ENCODE measurements at places on chromosomes 1 and 21.

- no peak for DNase-seq
These were observed 151.7 kb upstream of the ZNF648 start for GRCh38 chr1:182213163-182213562.

DNA sequence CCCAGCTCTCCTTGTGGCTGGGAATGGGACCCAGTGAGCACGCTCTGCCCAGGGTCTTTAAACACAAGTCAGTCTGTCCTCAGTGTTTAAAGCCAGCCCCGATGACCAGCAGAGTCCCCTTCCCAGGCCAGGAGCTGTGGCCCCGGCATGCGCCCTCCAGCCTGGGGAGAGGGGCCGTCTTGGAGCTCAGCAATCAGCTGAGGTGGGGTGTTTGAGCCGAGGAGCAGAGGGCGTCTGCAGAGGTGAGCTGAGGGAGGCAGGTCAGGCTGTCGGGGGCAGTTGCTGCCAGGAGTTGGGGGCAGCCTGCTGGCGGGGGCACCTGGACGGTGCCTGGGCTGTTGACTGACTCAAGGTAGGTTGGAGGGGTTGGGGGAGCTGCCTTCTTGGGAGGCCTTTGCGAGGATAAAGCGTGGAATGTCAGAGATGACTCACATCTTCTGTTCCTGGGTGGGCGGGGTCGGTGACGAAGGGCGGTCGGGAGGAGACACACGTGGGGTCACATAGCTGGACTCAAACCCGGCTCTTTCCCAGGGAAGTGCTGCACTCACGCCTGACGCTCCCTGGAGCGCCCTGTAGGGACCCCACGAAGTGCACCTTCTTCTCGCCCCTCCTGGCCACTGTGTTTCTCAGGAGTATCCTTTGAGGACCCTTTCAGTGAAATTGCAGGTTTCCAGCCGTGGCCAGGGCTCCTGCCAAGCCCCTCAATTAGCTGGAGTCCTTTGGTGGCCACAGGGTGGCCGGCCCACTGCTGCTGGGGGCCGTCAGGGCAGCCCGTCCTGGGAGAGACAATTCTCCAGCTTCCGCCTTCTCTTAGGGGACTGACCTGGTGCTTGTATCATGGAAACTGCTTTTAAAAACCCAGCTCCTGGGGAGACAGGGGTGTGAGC lies 86.2 kb downstream of the SIK1 start:
- no peak for DNase-seq

DNA sequence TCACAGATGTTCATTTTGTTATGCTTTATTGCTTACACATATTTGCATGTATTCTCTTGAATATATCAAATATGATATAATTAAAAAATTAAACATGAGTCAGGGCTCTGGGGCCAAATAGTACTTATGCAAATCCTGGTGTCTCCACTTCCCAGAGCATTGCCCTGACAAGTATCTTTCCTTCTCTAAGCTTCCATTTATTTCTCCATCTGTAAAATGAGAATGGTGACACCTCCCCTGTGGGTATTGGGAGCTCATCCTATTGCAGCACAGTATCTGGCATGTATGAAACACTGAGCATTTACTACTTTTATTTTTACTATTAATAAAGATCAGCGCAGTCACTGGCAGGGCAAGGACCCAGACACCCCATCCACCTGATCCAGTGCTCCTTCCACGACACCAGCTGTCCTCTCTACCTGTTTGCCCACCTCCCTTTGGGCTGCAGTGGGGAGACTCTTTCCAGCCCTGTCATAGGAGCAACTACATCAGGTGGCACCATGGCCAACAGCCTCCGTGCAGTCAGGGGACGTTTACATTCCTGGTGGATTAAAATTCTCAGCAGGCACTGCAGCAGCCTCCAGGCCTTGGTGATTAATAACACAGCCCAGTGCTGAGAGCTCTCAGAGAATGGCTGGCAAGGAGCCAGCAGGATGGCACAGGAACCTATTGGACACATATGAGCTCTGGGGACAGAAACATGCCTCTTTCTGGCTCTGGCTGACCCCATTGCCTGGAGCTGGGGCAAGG lies 113.0 kb downstream of the DMRTB1 start:
- DNase-seq: no peak

- no peak for DNase-seq
These were observed 65.9 kb downstream of the TM2D1 start for GRCh38 chr1:61659061-61659460.

DNA sequence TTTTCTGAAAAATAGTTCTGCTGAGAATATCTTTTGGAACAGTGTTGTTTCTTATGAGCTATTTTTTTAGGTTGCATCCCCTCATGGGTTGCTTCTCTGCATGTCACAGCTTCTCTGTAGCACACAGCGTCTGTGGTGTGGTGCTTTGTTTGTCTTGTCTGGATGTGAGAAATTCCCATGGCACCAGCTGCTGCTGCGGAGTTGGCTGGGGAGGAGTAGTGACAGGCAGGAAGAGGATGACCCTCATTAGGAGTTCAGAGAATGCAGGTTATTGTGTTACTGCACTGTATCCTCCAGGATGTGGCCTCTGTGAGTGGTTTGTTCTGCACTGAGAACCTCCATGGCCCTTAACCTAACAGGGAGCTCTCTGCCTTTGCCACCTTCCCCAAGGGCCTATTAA lies 64.8 kb downstream of the TSEN15 start:
- no peak for DNase-seq

- DNase-seq: no peak
These were observed 258.3 kb downstream of the TOMM20 start for GRCh38 chr1:234870020-234870981.

DNA sequence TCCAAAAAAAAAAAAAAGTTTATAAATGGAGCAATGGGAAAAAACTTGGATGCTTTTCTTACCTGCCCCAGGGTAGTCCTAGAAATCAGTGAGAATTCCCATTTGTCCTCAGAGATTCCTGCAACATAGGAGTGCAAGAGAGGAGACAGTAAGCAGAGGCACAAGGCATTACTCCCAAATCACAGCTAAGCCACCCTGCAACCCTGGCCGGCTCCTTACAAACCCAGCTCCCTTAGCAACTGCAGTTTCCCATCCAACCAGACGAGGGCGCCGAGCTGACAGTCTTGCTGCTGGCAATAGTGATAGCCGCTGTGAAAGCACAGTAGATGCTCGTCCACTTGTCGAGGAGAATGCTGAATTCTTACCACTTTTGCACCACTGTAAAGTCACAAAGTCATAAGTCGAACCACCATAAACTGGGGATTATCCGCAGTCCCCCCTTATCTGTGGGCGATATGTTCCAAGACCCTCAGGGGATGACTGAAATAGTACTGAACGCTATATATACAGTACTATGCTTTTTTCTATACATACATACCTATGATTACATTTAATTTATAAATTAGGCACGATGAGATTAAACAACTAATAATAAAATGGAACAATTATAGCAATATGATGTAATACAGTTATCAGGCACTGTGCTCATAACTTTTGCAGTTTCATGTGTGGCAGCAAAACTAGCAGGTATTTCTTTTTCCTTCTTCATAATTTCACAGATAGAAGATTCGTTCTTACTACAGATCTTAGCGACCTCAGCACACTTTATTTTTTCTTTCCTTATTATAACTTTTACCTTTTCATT lies 6.0 kb upstream of the PITHD1 start:
- DNase-seq: peak; percentile 94

DNA sequence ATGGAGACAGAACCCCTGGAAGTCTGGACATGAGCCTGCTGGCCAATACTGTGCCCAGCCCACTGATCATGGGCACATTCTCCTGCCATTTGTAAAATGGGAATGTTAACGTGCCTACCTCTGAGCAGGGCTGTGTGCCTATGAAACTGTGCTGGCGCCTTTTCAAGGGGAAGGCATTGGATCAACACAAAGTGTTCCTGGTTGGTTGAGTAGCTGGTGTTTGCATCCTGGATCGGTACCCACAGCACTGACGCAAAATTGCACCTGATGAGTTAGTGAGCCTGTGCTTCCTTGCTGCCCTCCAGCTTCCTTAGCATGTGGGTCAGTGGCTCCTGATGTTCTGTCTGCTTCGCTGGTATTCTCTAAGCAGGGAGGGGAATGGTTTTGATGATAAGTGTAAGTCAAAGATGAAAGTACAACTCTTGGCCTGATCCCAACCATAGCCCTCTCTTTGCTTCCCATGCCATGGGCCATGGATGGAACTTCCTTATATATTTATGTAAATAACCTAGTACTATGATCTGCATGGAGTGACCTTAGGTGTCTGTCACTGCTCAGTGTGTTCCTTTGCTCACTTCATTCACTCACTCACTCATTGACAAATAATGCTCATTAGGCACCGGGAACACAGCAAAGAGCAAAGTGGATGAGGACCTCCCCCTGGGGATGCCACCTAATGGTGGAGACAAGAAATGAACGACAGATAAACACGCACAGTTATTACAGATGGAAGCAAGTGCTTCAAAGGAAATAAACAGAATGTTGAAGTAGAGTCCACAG lies 22.7 kb downstream of the MAB21L3 start:
- no peak for DNase-seq

DNA sequence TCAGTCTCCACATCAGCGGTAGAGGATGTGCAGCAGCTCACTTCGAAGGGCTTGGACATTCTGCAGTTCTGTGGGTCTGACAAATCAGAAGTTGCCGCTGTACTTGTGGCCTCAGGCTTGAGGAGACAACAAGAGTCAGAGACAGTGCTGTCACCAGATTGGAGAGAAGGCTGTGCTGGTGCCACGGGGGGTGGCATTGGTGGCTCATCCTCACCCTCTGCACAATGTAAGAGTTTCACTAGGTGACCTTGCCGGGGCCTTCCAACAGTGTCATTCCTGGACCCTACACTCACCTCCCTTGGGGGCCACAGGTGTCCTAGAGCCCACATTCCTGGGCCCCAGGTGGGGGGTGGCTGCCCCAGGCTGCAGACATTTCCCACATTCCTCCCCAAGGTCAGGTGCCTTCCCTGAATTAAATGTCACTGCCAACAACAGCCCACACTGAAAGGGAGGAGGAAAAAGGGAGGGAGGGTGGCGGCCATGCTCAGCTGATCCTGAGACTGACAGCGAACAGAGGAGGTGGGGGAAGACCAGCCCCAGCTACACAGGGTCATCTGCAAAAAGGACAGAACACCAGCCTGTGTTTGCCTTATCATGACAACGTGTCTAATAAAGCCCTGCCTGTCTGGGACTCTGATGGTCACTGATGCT lies 46.4 kb downstream of the TMCC2 start:
- no peak for DNase-seq

DNA sequence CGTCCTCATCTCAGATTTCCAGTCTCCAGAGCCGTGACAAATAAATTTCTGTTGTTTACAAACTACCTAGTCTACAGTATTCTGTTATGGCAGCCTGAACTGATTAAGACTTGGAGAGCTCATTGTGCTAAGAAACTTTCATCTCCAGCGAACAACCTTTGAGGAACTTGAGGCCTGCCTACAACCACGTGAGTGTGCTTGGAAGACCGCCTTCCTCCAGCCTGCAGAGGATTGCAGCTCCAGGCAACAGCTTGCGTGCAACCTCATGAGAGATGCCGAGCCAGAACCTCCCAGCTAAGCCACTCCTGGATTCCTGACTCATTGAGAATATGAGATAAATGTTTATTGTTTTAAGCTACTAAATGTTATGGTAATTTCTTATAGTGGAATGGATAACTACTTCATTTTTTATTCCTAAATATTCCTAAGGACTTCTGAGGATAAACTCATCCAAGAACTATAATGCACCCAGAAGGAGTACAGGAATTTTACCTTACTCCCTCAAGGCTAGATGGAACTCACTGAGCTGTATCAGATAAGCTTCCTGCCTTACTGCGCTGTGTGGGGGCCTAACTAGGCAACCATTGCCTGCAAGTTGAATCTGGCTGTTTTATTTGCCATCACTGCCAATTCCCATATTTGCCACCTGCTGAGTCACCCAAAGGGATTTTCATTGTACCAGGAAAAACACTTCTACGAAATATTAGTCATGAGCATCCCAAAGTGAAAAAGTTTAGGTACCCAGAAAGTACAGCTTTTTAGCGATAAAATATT lies 17.6 kb downstream of the FAM177B start:
- DNase-seq: no peak

GRCh38 chr1:12184008-12184681 lies 17.4 kb downstream of the TNFRSF1B start:
- no peak for DNase-seq

- peak; percentile 13 for DNase-seq
These were observed 58.4 kb upstream of the ATP1B1 start for GRCh38 chr1:169048043-169048442.

DNA sequence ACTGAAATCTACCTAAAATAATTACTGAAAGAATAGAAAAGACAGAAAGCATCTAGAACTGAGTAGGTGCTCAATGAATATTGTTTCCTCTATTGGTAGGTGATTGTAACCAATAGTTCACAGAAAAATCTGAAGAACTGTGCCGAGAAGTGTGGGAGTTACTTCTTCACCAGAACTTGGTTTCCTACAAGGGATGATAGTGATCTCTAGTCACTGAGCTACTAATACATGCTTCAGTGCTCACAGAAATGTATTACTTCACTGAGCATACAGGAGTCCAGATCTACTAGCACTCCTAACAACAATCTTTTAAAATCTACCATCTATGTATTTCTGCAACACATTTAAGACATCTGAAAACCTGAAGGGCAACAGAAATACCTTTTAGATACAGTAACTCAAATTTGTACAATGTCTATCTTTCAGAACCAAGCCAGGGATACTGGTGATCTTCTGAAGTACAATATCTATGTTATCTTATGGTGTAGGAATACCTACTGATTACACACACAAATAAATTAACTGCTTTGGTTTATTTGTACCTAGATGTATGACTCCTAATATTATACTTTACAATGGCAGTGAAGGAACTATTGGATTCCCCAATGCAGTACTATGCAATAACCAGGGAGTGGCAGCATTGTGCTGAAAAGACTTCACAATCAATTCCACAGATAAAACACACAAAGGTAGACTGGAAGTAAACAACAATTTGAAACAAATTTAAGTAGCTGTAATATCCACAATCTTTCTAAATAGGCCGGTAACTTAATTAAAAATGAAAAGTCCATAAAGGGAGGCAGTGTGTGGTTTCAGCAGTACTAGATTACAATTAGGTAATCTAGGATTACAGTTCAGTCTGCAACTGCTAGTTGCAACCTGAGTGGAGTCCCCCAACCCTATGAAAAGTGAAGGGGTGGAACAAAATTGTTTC lies 243.0 kb downstream of the SLC45A1 start:
- no peak for DNase-seq

DNA sequence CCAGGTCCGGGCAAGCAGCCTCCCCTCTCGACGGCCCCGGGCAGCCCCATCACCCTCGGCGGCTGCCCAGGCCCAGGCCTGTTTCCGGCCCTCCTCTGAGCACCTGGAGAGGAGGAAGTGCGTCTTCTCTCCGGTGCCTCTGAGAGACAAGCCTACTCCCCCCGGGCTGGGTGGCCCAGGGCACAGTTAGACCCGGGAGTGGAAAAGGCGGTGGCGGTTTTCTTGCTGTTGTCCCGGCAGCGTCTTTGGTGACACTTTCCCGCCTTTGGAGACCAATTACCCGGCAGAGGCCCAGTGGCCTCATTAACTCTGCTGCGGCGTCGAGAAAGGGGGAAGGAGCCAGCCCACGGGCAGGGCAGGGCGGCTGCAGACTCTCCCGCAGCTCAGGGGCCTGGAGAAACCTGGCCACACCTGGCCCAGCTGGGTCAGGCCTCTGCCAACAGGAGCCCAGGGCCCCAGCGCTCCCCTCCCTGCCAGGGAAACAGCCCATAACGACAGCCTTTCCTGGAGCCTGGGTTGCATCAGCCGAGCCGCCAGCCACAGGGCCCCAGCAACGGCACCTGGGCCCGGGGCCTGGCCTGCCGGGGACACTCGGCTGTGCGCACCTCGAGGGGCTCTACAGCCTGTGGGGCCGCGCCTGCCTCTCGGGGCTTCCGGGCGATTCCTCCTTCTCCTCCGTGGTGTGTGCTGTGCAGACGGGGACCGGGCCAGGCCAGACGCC lies 28.4 kb upstream of the C1orf159 start:
- peak; percentile 61 for DNase-seq

All from activated CD4-positive, alpha-beta T cell treated with anti-CD3 and anti-CD28 coated beads, Interleukin-2, amount 50 U/mL, for 48 hours (primary cell).